ENCODE measurements at places on chromosomes 5 and 9. TPM values are rescaled to one million over a fixed set of nuclear protein-coding genes. Genes with fewer than 3 reads are reported as not detected.

The WDR38 gene
- not detected for total RNA-seq

The TAF11L2 gene
- not detected for total RNA-seq

The FCN2 gene
- total RNA-seq, result 1.8 TPM

The IRGM gene
- total RNA-seq, result 0.80 TPM

The STKLD1 gene
- 3.9 TPM for total RNA-seq

The MRPL22 gene
- total RNA-seq, result 23.4 TPM

The IL7R gene
- total RNA-seq, result 26.1 TPM

The TNFAIP8 gene
- total RNA-seq, result 37.3 TPM

The ANKRD18B gene
- total RNA-seq, result not detected

DNA sequence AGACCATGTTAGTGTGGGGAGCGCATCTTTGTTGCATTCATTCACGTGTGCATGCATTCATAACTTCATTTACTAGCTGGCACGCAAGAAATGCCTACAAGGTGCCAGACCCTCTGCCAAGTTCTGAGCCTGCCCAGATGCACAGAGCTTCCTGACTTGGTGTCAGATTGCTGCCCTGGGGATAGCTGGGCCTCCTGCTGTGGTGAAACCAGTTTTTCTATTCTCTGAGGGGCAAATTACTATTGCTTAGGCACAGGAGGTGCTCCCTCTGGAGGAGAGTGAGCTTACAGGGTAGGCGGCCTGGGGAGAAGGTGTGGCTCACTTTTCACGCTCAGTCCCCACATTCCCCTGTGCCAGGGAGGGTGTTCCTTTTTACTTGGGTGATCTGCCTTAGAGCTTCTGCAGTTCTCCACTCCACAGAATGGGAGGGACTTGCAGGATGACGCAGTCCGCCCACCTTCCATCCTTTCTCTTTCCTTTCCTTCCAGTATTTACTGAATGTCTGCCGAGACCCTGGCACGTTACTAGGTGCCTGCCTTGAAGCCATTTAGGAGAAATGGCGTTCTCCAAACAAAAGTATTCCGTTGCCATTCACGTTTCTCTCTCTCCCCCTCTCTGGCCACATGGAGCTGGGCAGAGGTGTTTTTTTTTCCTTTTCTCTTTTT, 27.9 kb upstream of the CTNNA1 start:
- DNase-seq, result peak; percentile 96

GRCh38 chr5:121954086-121954485, 7.7 kb upstream of the SRFBP1 start:
- DNase-seq, result no peak

GRCh38 chr9:136054146-136054545, 40.9 kb downstream of the NACC2 start:
- no peak for DNase-seq

GRCh38 chr9:3992924-3993323, 306.9 kb downstream of the GLIS3 start:
- DNase-seq, result no peak

- DNase-seq, result no peak
These were observed 36.4 kb downstream of the THBS4 start for GRCh38 chr5:80071510-80072021.

GRCh38 chr5:50874306-50875001, 208.0 kb downstream of the PARP8 start:
- DNase-seq, result no peak

- no peak for DNase-seq
These were observed 256.7 kb downstream of the CDH12 start for GRCh38 chr5:22596404-22596970.

- no peak for DNase-seq
These were observed 717.9 kb upstream of the WWC1 start for GRCh38 chr5:167573370-167574127.

- DNase-seq, result no peak
These were observed 76.1 kb downstream of the SLC44A1 start for GRCh38 chr9:105320568-105320967.

GRCh38 chr9:10903969-10904368, 291.2 kb upstream of the PTPRD start:
- no peak for DNase-seq

GRCh38 chr9:84804951-84805694, 135.6 kb downstream of the NTRK2 start:
- DNase-seq, result no peak

GRCh38 chr5:82794876-82795275, 282.3 kb downstream of the TMEM167A start:
- DNase-seq, result no peak

GRCh38 chr9:123943671-123944070, 13.7 kb upstream of the DENND1A start:
- DNase-seq, result no peak

GRCh38 chr5:112479418-112479817, 60.3 kb upstream of the EPB41L4A start:
- DNase-seq, result peak; percentile 74

- DNase-seq, result no peak
These were observed 888 bp downstream of the RABGAP1 start for GRCh38 chr9:122941582-122942234.

- no peak for DNase-seq
These were observed 458.4 kb downstream of the KDM4C start for GRCh38 chr9:7216004-7216841.

DNA sequence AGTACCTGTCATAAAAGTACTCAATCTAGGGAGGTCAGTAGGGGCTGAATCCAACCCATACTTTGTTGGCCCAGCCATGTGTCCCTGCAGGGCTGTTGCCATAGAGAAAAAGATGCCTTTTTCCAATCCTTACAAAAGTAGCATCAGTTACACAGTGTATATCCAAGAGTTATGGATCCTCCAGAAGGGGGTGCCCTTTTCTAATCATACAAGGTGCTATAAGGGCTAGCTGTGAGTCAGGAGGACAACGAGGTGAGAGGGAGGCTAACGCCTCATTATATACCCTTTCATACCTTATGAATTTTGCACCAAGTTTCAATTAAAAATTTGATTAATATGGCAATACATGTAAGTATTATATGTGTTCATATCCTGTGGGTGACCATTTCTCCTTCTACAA, 4.8 kb downstream of the KIAA0825 start:
- no peak for DNase-seq
